ENCODE measurements at places on chromosomes 6 and 20.

DNA sequence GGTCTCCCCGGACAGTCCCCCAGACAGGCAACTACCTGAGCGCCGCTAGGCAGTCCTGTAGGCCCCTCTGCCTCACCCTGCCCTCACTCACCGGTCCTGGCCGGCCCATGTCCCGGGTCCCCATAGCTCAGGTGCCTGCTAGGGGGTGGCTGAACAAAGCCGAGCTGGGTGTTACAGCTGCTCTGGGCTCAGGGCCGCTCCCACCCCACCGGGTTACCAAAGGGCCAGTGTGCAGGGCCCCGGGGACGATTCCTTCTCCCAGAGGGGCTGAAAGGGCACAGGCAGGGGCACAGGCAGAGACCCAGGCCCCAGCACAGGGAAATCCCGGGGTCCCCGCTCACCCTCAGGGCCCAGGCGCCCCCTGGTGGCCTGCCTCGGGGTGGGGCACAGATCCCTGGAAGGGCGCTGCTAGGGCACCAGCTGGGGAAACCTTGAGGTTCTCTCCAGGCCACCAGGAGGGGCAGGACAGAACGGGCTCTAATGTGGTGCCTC lies 118.4 kb downstream of the GRM4 start:
- DNase-seq = no peak

GRCh38 chr6:20876561-20876960 lies 342.3 kb downstream of the CDKAL1 start:
- no peak for DNase-seq

- DNase-seq = no peak
Observed at GRCh38 chr20:61220131-61220530, 31.9 kb upstream of the CDH4 start.

GRCh38 chr6:43267619-43268354 lies 24.5 kb downstream of the TTBK1 start:
- peak; percentile 49 for DNase-seq

- DNase-seq = no peak
Observed at GRCh38 chr20:18172379-18172778, 34.7 kb downstream of the KAT14 start.

DNA sequence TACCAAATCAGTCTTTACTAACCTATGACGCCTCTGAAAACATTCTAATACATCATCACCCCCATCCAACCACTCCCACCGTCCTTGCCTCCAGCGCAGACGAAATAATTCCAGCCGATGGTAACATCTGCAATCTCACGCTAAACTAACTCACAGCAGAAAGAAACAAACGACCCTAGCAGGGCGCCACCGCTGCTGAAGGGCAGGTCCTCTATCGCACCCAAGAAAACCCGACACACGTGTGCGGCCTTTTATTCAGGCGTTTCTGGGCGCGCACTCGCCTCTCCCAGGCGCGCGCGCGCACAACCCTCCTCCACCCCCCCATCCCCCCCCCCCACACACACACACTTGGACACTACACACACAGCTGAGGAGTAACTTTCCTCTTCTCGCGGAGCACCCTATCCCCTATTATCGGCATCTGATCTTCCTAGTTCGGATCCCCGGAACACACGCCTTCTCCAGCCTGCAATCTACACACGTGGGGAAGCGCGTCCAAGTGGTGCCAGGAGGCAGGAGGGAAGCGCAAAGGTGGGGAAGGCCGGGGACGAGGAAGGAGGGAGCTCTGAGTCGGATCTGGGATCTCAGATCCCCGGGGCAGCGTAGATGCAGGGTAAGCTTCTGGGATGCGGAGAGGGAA lies 1.4 kb downstream of the GFOD1 start:
- DNase-seq = peak; percentile 6

DNA sequence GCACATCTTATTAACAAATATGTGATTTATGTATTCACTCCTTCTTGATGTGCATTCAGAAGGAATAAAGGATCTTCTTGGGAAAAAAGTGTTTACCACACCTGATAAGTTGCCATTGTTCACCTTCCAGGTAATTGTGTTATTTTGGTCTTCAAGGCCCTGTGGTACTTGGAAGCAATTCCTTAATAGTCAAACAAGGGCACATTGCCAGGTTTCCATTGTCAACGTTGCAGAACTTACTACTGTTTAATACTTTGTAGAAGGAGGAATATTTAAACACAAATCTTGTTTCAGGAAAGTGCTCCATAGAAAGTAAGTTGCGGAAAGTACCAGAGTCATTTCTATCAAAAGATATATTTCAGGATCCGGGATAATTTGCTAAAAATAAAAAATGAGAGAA lies 129.5 kb upstream of the SGK1 start:
- DNase-seq = no peak

GRCh38 chr20:16346956-16347355 lies 226.3 kb downstream of the KIF16B start:
- no peak for DNase-seq

- DNase-seq = no peak
Observed at GRCh38 chr20:50558483-50558925, 48.3 kb downstream of the PTPN1 start.

- no peak for DNase-seq
Observed at GRCh38 chr20:60835876-60836275, 416.2 kb upstream of the CDH4 start.

- no peak for DNase-seq
Observed at GRCh38 chr20:45085289-45085688, 15.6 kb downstream of the KCNS1 start.

GRCh38 chr6:19655744-19656143 lies 181.4 kb upstream of the ID4 start:
- DNase-seq = no peak
